Type B pancreatic cell (in vitro differentiated cells): ENCODE measurements at places on chromosomes 2 and 18. TPM values are rescaled to one million over a fixed set of nuclear protein-coding genes. Genes with fewer than 3 reads are reported as not detected.
A peak's percentile ranks its signal among the peaks of the same experiment; 100 is the strongest.

DNA sequence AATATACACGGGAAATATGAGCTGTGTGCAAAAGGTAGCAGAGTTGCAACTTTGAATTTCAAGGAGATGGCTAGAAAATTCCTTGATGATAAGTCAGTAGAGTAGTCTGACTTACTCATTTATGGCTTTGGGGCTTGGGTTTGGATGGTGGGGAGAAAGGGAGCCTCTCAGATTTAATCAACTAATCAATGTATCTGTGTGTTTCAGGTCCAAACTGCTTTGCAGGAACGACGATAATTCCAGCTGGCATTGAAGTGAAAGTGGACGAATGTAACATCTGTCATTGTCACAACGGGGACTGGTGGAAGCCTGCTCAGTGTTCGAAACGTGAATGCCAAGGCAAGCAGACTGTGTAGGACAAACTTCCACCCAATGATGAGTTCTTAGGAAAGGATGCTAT is 164.6 kb downstream of the VWC2L start:
- DNase-seq: no peak
- no peaks in the 10 kb centered on the region for H3K27me3 ChIP-seq
- H3K4me1 ChIP-seq: peaks cover 11% of the 10 kb centered on the region
- H3K36me3 ChIP-seq: no peaks in the 10 kb centered on the region

- H3K4me1 ChIP-seq: no peaks in the 10 kb centered on the region
- H3K36me3 ChIP-seq: peaks cover under 1% of the 10 kb centered on the region
- H3K4me3 ChIP-seq: no peak overlapping the region
- DNase-seq: no peak
Observed at GRCh38 chr2:8722986-8723385, 41.1 kb downstream of the ID2 start.

DNA sequence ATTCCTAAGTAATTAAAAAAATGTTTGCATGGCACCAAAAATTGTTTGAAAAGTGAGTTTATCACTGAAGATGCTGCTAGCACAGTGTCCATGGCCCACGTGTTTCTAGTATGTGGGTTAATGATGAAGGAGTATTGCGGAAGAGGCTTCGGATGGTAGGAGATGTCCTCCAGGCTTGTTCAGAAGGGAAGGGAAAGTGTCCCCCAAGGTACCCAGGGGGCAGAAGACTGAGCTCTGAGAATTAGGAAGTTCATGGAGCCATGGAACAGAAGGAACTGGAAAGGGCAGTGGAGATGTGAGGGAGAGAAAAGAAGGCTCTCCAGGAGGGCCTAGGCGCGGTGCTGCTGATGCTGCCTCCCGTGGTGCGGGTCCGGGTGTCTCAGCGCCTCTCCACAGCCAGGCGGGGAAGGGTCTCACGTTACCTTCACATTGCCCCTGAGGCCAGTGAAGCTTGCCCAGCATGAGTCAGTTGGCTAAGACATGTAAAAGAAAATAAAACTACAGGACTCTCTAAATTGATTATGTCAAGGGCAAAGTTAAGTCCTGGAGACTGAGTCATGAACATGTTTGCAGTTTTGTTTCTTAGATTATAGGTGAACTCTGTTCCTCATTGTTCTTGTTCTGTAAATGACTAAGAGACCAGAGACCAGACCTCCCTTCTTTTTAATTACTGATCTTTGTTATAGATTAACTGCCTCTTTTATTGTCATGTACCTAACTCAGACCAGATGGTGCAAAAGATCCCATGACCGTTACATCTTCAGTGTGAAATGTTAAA is 89.0 kb downstream of the MTCL1 start:
- peak overlapping the region; percentile 17 for H3K4me3 ChIP-seq
- H3K27ac ChIP-seq: peak overlapping the region; percentile 72
- peaks cover 54% of the 10 kb centered on the region for H3K4me1 ChIP-seq
- no peak for DNase-seq
- H3K27me3 ChIP-seq: no peaks in the 10 kb centered on the region

DNA sequence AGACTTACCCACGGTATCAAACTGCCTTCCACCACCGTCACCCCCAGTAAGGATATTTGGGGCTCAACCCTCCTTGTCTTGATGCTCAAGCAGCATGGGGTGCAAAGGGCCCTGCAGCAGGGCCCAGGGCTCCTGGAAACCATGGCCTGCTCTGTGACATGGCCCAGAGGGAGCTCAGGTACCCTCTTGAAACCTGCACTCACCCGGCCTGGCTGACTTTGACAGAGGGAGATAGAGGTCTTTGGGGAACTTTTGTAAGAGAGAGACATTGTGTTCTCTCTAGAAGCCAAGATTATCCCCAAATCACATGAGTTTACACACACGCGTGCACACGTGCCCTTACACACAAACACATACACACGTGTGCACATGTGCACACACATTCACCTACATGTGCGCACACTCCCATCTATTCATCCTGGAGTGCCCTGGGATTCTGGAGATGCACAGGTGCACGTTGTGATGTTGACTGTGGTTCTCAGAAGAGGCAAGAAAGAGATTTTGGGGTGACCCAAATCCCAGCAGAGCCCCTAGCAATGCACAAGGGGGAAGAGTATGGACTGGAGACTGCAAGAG is 19.6 kb upstream of the KCNK3 start:
- H3K4me1 ChIP-seq: peaks cover 5% of the 10 kb centered on the region
- DNase-seq: no peak

GRCh38 chr2:47360927-47361326 is 42.0 kb upstream of the MSH2 start:
- no peak overlapping the region for H3K4me3 ChIP-seq
- no peak for DNase-seq
- H3K4me1 ChIP-seq: peaks cover 9% of the 10 kb centered on the region
- no peaks in the 10 kb centered on the region for H3K36me3 ChIP-seq
- no peaks in the 10 kb centered on the region for H3K27me3 ChIP-seq
- H3K27ac ChIP-seq: no peak overlapping the region

Gene PPP1R1C
- 1.4 and 7.4 TPM in 2 replicates for total RNA-seq

Gene DOK6
- 5.4 and 7.3 TPM in 2 replicates for total RNA-seq
